Mucosa of gallbladder (tissue), 1 donor: ENCODE measurements at places on chromosomes 3 and 15. TPM values are rescaled to one million over a fixed set of nuclear protein-coding genes. Genes with fewer than 3 reads are reported as not detected.

GRCh38 chr3:116056280-116056679 lies 389.0 kb downstream of the LSAMP start:
- no peak for DNase-seq

GRCh38 chr15:29324746-29325145 lies 55.1 kb upstream of the NSMCE3 start:
- no peak for DNase-seq

DNA sequence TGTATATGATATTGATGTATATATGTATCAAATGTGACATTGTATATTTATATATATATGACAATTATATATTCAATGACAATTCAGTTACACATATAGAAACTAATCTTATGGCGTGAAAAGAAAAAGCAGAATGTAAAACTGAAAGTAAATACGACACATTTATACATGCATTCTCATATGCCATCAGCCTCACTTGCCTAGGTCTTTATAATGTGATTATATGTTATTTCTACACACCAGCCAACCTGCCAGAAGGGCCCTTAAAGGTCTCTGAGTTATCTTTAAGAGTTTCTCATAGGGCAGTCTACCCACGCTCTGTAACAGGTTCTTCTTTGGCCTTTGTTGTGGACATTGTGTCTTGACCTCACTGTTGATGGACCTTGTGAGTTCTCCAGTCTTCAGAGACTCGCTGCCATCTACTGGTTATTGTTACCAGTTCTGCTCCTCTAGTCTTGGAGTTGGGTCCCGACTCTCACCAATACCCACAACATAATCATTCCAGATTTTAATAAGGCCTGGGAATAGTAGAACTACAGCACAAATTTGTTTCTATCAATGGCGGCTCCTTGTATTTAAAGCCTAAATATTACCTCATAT lies 371.5 kb upstream of the GOLIM4 start:
- DNase-seq: peak; percentile 30

DNA sequence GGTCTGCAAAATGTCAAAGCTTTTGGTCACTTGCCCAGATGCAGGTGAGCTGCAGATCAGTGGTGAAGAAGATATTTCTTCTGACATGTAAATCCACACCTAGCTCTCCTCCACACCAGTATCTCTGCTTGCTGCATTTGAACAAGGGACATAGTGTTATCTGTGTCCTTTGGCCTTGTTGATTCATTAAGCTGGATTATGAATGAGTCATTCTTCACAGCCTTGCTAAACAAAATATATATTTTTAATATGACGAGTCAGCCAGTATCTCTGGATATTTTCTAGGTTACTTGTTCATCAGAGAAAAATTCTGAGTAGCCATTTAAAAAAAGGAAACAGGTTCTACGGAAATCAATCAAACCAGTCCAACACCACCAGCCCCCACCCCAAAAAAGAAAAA lies 190.6 kb upstream of the ADAMTS9 start:
- no peak for DNase-seq

GRCh38 chr15:41020829-41021228 lies 67.6 kb downstream of the CHAC1 start:
- DNase-seq: no peak

DNA sequence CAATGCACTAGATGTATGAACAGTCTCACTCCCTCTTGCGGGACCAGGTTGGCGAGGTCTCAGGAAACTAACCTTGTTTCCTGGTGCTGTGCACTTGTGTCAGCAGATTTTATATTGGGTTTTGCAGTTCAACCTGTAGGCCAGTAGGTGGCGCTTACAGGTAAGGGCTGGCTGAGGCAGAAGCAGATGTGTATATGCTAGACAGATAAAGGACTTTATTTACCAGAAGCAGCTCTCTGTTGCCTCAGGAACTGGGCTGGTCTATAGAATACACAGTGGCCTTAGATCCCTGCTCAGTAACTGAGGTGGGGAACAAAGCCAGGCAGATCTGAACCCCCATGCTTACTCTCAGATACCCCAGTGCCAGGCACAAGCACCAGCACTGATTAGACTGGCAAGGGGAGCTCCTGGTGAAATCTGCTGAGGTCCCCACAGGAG lies 296.8 kb downstream of the DOCK3 start:
- peak; percentile 48 for DNase-seq

DNA sequence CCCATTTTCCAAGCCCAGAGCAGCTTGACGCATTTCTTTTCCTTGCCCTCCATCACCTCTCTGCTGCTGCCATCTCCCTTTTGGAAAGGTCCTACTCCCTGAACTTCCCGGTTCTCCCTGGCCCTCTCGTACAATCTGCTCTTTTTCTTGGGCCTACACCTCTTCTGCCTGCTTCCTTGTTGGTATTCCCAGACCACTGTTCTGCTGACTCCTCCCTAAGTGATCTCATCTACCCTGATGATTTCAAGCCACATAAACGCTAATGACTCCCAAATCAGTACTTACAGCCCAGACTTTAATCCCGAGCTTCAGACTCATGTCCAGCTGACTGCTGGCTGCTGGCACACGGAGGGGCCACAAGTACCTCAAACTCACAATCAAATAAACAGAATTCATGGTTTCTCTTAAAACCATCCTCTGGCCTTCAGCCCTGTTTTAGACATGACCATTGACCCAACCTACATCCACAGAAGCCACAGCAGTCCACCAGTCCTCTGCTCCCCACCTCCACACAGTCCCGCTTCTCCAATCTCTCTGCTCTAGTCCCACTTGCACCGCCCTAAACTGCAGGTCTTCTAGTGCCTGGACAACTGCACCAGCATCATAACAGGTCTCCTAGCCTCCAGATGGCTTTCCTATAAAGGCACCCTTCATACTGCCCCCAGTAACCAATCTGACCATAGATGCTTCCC lies 57.6 kb downstream of the AAGAB start:
- DNase-seq: no peak

GRCh38 chr3:33879540-33879939 lies 81.1 kb downstream of the PDCD6IP start:
- DNase-seq: no peak

DNA sequence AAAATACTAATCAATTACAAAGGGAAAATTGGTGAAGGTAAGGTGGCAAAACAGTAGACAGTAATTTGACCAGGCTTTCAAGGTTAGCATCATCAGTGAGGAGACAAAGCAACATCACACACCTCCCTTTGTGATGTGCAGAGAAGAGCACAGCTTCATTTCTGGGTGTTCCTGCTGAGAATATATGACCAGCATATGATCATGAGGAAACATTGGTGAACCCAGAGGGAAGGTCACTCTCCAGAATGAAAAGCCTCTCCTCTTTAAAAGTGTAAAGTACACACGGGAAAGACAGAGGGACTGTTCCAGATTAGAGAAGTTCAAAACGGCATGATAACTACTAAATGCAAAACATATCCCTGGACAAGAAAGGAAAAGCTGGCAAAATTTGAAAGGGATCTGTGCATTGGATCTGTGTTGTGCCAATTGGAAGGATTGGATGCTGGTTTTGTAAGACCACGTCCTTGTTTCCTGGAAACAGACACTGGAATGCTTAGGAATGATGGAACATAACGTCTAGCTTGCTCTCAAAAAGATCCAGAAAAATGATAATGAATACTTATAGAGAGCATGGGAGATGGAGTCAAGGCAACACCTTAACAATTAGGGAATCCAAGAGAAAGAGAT lies 80.6 kb upstream of the MITF start:
- no peak for DNase-seq

DNA sequence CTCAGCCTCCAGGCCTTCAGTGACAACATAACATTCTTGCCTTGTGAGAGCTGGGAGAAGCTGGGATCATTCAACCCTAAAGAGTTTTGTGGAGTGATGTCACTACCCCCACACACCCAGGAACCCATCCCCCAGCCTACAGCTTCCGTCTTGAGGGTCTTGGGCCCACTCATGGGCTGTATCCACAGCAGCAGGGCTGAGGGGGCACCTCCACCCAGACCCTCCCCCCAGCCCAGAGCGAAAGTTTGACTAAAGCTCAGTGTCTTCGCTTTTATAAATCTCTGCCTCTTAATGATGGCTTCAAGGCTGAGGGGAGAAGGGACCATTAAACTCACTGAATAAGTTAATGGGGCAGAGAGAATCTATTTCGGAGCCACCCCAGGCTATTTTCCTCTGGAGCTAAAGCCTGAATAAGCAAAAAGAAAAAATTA lies 23.8 kb downstream of the NTRK3 start:
- DNase-seq: no peak

DNA sequence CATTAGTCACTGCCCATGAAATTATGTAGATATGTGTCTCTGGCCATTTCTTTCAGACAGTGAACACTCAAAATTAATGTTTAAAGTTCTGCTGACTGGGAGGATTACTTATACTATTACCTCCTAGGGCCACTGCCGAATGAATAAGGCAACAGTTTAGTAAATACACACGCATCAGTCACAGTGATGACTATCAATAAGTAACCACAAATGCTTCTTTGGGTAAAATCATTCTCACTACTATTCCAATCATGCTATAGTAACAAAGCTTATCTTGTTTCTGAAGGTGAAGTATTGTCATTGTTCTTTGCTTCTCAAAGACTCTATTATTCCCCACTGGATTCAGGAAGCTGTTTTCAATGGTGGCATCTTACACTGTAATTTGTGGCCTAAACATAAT lies 478.8 kb downstream of the EPHA3 start:
- DNase-seq: no peak

DNA sequence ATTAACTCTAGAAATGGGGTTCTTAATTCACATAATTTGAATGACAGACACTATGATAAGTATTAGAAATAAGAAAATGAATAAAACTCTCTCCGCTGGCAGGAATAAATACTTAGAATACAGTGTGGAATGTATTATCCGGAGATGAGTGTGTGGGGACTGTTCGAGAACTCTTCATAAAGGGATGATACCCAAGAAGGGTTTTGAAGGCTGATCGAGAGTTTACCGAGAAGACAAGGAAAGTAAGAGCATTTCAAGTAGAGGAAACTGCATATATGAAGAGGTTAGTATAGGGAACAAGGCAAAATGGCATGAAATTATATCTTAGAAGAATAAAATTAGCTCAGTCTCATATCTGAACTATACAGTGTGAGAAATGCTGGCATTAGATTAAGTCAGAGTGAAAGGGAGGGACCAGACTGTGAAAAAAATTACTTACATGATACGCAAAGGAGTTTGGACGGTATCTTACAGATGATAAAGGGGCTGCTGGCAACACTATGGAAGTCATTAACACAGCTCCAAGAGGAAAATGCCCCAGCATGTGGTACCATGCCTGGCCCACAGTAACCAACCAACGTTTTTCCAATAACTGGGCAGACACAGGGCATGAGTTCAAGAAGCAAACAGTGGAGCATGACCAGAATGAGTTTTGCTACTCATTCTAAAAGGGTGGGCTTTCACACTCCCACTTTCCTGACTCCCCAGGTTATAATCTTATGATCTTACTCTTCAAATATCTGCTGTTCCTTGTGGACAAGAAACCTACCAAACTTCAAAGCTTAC lies 6.5 kb downstream of the DCBLD2 start:
- no peak for DNase-seq

DNA sequence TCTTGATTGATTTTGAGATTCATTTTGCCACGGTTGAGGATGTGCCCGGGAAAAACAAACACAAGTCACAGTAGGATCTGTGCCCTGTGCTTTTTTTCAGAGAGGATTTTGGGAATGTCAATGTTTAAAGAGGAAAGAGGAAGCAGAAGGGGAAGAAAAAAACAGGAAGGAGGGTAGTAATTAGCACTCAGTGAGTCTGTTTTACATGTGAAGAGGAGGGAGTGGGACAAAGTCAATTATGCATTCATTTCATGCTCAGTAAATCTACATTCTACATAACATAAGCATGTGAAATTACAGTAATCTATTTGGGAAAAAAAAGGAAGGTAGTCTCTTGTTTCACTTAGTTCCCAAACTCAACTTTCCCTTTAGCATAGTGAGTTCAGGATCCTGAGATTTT lies 18.3 kb upstream of the CD200 start:
- no peak for DNase-seq

DNA sequence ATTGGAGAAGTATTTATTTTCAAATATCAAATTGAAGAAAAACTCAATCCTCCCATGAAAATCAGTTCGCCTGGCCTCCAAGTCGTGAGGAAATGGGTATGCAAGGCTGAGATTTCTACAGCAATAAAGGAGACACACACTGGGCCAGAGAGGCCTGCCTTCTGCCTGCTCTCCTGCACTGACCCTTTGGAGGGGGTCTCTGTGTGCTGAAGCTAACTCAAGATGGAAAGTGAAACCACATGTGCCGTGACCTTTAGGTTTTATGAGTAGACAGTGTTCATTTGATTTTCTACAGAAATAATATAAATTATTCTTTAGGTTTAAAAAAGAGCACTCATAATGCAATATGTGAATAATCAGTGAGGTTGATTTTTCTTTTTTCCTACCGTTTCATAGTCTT lies 11.9 kb upstream of the SLC22A13 start:
- no peak for DNase-seq

DNA sequence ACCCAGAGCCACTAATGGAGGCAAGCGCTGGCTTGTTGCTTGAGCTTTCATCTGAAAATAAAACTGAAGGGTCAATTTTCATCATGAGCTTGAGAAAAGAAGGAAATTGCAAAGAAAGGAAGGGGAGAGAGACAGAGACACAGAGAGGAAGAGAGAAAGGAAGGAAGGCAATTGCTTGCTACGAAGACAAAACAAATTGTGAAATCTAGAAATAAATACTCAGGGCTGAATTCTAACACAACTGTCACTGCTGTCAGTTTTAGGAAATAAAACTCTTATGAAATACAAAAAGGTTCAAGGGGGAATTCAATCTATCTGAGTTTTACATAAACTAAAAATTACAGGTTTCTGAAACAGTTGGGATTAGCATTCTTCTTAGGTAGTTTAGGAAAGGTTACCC lies 36.7 kb downstream of the FOXP1 start:
- no peak for DNase-seq

DNA sequence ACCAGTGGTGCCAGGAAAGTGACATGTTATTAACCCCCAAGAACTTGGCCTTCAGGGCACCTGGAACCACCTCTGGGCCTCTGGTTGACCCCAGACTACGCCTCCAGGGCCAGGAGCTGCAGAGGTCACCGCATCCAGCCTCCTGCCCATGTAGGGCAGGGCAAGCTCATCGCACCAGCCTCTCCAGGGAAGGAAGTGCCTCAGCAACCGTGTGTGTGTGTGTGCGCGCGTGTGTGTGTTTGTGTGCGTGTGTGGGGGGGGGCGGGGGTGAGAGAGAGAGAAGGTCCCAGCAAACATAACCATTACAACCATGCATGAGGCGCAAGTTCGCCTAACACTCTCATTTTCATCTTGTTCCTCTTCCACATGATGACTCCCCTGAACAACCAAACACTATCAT lies 31.8 kb downstream of the RAB6B start:
- DNase-seq: no peak

GRCh38 chr3:124688581-124689454 lies 41.4 kb upstream of the UMPS start:
- peak; percentile 87 for DNase-seq

The TOPBP1 gene
- total RNA-seq: 15.5 TPM

The C2CD4B gene
- 23.8 TPM for total RNA-seq

The PLCB2 gene
- total RNA-seq: 36.4 TPM

The CCDC13 gene
- total RNA-seq: 1.4 TPM

The SLC28A2 gene
- total RNA-seq: 86.6 TPM

The NAALADL2 gene
- 34.2 TPM for total RNA-seq

The AGTR1 gene
- 1.9 TPM for total RNA-seq

The GRM2 gene
- 0.29 TPM for total RNA-seq

The CCDC71 gene
- 21.6 TPM for total RNA-seq

The OTOL1 gene
- total RNA-seq: not detected

The CFAP20DC gene
- 1.9 TPM for total RNA-seq

The TGM4 gene
- total RNA-seq: not detected
